Activated T-helper 1 cell treated with anti-CD3 and anti-CD28 coated beads, Interleukin-2, amount 50 U/mL, for 16 hours (primary cell): ENCODE measurements at places on chromosomes 4 and X.

- no peak for DNase-seq
Observed at GRCh38 chr4:4673070-4673469, 131.2 kb upstream of the STX18 start.

GRCh38 chr4:145535202-145535601, 53.5 kb downstream of the SMAD1 start:
- DNase-seq, result no peak

DNA sequence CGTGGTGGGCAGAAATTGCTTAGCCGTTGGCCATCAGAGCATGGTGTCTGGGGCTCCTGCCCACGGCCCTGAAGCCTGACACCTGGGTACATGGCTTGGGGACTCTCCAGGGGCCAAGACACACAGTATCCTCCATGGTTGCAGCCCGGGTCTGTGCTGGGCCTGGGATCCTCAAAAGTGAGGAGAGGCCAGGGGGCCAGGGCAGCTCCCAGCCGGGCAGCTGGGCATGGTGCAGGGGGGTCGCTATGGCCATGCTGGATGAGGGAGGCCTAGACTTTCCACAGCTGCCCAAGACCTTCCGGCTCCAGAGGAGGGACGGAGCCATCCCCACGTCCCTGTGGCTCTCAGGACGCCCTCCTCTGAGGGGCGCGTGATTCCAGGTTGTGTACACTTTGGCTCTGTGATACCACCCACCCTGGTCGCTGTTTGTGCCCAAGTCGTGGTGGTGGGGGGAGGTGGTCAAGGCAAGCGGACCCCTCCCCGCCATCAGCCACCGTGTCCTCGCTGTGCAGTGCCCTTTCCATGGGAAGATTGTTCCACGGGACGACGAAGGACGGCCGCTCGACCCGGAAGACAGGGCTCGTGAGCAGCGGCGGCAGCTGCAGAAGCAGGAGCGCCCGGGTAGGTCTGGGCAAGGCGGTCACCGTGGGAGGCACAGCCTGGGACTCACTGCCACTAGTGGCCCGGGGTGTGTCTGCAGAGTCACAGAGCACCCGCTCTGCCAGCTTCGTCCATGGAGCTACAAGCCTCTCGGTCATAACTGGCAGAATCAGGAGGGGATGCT, 25.7 kb downstream of the NKX1-1 start:
- no peak for DNase-seq

DNA sequence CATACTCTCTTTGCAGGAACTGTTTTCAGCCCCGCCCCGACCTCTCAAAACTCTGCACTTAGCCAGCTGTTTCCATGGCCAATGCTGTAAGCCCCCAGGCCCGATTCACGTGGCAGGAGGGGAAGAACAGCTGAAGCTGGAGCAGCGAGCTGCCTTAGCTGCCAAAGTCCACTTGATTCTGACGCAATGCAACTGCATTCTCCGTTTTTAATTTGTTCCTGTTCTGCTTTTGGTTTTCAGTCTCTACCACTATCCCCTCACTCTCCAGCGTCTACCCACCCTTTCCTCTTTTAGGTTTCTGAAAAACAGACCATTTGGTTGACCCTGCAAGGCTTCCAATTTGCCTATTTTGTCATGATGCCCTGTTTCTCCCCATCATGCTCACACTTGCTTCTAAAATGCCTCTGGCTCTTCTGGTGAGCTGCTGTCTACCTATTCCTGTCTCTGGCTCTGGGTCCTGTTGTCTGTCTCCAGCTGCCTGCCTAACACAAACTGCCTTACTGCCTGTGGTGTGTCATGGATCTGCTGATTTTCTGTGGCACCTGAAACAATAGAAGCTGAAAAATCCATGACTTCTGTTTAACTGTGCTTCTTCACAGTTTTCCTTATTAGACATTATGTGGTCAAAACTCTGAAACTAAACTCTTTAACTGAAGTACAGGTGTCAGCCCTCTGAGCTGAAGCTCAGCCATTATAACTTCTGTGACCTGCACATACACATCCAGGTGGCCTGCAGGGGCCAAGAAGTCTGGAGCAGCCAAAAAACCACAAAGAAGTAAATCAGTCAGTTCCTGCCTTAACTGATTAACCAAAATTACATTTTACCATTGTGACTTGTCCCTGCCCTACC, 160.5 kb upstream of the AGTR2 start:
- DNase-seq, result no peak

DNA sequence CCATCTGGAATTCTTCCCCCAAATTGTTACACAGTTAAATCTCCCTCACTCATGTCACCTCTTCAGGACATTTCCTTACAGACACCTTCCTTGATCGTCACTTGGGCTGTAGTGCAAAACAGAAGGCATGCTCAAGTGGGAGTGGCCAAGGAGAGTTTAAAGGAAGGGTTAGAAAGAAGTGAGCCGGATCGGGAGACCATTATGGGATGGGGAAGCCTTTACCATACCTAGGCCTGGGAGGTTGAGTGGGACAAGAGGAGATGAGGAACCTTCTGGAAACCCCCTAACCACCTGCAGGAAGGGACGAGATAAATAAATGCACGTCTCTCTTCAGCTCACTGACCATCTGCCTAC, 102.7 kb downstream of the UCHL1 start:
- no peak for DNase-seq

GRCh38 chr4:83170952-83171399, 56.4 kb upstream of the PLAC8 start:
- no peak for DNase-seq

DNA sequence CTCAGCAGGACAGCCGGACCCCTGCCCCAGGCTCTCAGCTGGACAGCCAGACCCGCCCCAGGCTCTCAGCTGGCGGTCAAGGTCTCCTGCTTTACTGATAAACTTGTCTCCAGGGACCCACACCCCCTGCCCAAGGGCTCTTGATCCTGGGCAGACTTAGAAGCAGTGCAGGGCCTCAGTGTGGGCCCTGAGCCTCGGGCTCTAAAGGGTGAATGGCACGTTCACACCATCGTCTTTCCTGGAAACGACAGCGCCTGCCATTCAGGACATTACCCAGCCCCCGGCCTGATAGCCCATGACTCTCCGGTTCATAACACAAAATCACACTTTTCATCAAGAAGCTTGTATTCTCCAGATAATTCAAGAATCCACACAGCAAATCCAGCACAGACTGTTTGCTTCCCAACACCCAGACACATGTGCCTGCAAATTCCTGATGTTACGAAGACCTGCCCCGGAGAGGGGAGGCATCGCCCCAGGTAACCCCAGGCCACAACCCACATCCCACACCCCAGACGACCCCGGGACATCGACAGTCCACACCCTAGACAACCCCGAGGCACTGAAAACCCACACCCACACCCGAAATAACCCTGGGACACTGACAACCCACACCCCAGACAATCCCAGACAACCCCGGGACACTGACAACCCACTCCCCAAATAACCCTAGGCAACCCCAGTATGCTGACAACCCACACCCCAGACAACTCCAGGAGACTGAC, 136.8 kb downstream of the FAM53A start:
- DNase-seq, result no peak

DNA sequence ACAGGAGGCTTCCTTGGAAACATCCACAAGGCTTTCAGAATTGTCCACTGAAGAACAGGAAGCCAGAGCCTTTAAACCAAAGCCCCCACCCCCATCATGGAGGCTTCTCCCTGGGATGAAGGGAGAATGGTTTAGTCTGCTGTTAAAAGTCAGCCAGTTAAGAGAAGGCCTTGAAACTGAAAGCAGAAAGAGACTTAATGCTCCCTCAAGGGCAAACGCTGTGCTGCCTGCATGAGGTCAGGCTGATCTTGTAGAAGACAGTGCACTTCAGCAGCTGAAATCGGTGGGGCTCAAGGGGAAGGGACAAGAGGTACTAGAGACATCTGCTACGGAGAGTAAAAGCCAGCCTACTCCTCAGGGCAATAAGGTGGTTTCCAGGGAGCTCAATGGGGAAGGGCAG, 69.0 kb downstream of the HPRT1 start:
- DNase-seq, result no peak

DNA sequence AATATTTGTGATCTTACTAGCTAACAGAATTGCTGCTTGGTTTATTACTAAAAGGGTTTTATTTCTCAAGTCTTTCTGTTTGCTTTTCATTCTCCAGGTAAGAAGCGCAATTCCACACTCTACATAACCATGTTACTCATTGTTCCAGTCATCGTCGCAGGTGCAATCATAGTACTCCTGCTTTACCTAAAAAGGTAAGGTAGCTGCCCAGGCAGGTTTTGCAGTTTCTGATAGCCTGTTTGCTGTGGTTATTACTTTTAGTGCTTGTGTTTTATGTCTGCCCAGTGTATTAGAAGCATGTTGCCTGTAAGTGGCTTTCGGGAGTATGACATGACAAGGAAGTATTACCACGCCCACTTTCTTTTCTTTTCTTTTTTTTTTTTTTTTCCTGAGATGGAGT, 46.4 kb downstream of the IL13RA1 start:
- DNase-seq, result no peak

DNA sequence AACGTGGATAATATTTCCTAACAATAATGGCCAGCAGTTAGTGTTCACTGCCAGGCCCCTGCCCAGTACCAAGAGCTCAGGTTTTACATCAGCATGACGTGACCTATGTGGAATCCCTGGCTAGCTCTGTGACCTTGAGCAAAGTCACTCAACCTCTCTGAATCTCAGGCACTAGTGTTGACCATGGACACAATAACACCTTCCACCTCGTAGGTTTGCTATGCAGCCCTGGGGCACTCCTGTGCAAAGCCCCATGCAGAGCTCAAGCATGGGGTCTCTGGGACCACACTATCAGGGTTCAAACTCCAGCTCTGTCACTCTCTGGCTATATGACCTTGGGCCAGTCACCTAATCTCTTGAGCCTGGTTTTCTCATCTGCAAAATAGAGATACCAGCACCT, 38.7 kb upstream of the MSX1 start:
- no peak for DNase-seq

- no peak for DNase-seq
Observed at GRCh38 chr4:78691971-78692821, 84.0 kb upstream of the BMP2K start.

GRCh38 chrX:12672367-12673106, 118.7 kb upstream of the PRPS2 start:
- DNase-seq, result no peak

- no peak for DNase-seq
Observed at GRCh38 chr4:60223208-60223923, 976.8 kb upstream of the ADGRL3 start.

- no peak for DNase-seq
Observed at GRCh38 chr4:73446336-73446938, 10.4 kb downstream of the AFP start.

DNA sequence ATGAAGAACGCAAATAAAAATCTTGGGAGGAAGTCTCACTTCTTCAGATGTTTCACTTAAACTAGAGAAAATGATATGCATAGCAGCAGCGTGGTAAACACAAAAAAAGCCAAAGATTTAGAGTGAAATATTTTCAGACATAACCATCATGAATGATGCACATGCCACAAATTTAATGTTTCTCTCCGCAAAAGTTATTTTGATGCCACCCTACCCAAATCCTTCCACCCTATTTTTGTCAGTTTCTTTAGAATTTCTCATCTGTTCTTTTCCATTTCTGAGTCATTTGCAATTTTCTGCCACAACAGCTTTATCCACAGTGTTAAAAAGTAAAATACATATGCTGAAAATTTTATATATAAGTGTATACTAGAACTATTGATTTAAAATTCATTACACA, 1663.7 kb upstream of the ADGRL3 start:
- DNase-seq, result no peak

- DNase-seq, result no peak
Observed at GRCh38 chr4:109359040-109359646, 56.7 kb upstream of the COL25A1 start.

GRCh38 chr4:184722798-184723197, 11.1 kb downstream of the CENPU start:
- no peak for DNase-seq

GRCh38 chrX:39242187-39242586, 440.9 kb downstream of the MID1IP1 start:
- DNase-seq, result no peak

- no peak for DNase-seq
Observed at GRCh38 chr4:105139646-105140045, 7.0 kb upstream of the TET2 start.

- DNase-seq, result no peak
Observed at GRCh38 chrX:118807151-118808017, 16.2 kb upstream of the ZCCHC12 start.

GRCh38 chrX:133681421-133681820, 266.1 kb upstream of the GPC4 start:
- no peak for DNase-seq

DNA sequence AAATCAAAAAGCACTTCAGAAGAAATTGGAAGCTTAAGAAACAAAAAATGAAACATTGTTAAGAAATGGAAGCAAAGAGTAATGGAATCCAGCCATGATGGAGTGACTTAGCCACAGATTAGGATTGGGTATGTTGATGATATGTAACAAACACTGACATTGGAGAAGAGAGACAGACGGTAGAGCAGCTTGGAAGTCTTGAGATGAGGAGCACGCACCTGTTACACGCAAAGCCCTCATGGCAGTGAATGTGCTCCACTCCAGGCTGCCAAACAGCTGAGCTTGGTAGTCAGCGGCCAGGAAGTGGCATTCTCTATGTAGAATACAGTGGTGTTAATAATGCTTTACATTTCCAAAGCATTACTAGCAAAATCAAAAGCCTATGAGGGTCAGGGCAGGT, 56.9 kb upstream of the GPRIN3 start:
- no peak for DNase-seq
